ENCODE measurements at places on chromosomes 4 and X. TPM values are rescaled to one million over a fixed set of nuclear protein-coding genes. Genes with fewer than 3 reads are reported as not detected.
A peak's percentile ranks its signal among the peaks of the same experiment; 100 is the strongest.

DNA sequence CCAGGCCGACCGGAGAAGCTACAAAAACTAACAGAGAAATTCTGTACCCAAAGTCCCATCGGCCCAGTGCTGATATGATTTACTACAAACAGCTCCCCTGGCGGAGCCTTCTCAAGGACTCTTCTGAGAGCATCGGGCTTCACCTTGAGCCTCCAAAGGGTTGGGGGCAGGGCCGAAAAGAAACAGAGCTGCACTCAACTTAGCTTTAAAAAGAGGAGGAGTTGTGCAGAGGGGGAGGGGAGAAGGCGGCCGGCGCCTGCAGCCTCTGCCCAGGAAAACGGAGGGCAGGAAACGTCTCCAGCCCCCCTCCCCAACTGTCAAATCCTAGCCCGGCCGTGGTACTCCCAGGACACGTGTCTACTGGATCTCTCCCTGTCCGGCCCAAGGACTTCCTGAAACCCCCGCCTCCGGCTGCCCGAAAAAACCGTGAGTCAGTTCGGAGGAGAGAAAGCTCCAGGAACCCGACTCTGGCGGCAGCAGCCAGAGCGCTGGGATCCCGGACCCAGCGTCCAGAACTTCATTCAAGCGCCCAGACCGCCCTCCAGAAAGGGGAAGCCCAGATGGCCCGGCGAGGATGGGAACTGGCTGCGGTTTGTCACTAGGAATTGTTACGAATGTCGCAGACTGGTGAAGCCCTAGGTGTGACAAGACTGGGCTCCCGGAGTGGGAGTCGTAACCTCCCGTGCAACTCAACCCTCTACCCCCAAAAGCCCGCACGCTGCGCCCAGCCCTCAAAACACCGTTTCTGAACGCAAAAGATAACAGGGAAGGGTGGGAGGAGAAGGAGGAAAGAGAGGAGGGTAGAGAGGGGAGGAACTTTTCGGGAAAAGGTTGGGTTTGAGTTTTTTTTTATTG, 973 bp downstream of the ADAMTS3 start:
- peak; percentile 21 for DNase-seq

- no peak for DNase-seq
These were observed 24.9 kb upstream of the GPC4 start for GRCh38 chrX:133440081-133440796.

DNA sequence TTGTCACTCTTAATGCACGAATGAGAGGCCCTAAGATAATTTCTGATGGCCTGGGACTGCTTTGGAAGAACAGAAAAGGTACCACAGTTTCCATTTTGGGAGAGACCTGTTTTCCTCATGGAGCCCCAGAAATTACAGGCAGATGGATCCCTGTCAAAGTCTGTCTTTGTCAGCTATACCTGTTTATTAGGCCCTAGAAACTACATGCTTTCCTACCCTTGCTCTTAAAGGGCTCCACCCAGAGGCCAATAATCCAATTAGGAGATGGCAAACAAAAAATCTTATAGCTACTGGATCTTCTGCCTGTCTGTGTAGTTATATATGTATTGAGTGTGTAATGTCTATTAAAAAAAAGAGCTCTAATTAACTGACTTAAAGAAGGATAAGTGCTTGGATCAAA, 141.3 kb downstream of the NR3C2 start:
- DNase-seq, result no peak

DNA sequence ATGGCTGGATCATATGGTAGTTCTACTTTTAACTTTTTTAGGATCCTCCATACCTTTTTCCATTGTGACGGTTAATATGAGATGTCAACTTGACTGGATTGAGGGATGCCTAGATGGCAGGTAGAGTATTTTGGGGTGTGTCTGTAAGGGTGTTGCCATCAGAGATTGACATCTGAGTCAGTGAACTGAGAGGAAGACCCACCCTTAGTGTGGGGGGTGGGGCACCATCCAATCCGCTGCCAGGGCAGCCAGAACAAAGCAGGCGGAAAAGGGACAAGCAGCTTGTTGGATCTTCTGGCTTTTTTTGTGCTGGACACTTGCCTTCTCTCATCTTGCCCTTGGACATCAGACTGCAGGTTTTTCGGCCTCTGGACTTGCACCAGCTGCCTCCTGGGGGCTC, 168.5 kb upstream of the CXCL13 start:
- no peak for DNase-seq

DNA sequence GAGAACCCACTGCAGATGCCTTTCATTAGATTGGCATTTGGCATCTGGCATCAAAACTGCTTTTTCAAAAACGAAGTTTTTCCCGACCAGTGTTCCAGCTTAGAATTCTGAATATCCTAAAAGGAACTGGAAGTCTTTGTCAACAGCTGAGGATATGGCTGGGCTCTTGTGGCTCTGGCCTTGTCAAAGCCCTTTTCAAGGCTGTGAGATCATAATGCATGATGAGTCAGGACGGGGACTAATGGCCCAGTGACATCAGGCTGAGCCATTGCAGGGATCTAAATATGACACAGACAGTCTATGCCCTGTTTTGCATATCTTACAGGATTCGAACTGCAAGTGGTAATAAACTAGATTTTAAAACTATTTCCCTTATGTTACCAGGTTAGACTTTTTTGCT, 306.4 kb downstream of the PTTG2 start:
- DNase-seq, result no peak

DNA sequence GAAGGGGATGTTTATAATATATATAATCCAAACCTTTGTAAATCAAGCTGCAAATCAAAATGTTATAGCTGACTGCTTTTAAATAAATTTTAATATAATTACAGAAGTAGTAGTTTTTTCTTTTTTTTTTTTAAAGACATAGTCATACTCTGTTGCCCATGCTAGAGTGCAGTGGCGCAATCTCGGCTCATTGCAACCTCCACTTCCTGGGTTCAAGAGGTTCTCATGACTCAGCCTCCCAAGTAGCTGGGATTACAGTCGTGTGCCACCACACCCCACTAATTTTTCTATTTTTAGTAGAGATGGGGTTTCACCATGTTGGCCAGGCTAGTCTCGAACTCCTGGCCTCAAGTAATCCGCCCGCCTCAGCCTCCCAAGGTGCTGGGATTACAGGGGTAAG, 178.7 kb downstream of the FBXW7 start:
- DNase-seq, result no peak

GRCh38 chrX:69024161-69024736, 141.0 kb downstream of the PJA1 start:
- no peak for DNase-seq

- DNase-seq, result no peak
These were observed 39.1 kb downstream of the CLOCK start for GRCh38 chr4:55507612-55508011.

GRCh38 chrX:129642641-129643040, 12.1 kb downstream of the APLN start:
- no peak for DNase-seq

- DNase-seq, result no peak
These were observed 80.5 kb upstream of the TMEM150C start for GRCh38 chr4:82642331-82642730.

DNA sequence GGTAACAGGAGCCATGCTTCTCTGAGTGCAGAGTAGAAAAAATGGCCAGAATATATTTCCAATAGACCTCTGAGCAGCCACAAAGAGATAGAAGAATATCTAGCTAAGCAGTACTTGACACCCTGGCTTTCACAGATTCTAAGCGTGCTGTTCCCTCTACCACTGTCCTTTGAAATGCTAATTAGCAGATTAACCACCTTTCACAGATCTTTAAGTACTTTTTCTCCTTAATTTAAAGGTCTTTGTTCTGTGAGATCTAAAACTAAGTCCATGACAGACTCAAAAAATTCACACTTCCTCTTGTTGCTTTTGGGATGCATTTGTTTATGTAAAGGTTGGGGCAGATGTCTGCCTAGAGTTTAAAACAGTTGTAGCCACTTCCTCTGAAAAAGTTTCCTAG, 28.3 kb upstream of the MAGEC2 start:
- DNase-seq, result no peak

GRCh38 chr4:114921790-114922591, 191.4 kb downstream of the NDST4 start:
- no peak for DNase-seq

Gene RNF212
- total RNA-seq, result not detected
